ENCODE measurements at places on chromosomes 11 and 22.

DNA sequence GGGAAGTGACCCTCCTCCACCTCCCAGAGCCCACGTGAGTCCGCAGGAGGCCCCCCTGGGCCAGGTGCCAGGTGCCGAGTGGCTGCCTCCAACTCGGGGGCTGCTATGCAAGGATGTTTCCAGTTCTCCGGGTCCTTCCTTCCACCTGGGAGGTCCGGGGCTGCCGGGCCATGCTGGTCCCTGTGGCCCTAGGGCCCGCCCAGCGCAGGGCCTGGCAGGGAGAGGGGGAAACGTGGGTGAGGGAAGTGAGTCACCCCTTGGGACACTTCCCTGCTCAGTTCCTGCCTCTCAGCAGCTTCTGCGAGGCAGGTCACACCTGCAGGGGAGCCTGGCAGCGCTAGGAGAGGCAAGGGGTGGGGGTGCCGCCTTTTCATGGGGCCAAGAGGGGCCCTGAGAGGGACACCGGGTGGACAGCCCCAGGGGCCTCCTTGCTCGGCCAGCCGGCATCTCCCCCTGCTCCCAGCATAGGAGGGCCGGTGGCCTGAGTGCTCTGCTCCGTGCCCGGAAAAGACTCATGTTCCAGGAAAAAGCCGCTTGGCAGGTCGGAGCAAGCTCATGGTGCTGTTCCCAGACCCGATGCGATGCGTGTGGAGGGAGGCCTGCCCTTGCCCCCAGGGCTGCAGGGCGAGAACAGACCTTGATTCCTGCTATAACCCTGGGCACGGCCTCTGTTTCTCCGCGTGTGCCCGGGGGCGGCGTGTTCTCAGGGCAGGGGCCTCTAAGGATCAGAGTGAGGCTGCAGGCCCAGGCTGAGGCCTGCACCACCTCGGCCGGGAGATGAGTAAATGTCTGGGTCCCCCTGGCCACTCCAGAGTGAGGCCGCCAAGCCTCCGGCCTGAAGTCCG, 30.3 kb upstream of the WNT7B start:
- DNase-seq, result no peak

DNA sequence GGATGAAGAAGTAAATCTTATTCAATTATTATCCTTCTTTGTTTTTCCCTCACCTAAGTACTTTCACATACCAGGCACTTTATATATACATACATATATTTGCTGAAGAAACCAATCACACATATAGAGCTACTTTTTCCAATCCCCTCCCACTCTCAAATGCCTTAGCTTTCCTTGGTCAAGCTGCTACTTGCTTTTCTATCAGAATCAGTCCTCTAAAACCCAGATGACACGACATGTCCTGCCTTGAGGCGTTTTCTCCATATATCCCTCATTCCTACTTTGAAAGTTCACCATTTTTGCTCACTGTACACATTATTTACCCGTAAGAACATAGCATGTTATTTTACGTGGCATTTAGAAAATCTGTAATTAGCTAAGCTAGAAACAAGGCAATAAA, 5.4 kb downstream of the RAB38 start:
- DNase-seq, result no peak

GRCh38 chr11:27963370-27963769, 144.6 kb downstream of the KIF18A start:
- DNase-seq, result no peak

DNA sequence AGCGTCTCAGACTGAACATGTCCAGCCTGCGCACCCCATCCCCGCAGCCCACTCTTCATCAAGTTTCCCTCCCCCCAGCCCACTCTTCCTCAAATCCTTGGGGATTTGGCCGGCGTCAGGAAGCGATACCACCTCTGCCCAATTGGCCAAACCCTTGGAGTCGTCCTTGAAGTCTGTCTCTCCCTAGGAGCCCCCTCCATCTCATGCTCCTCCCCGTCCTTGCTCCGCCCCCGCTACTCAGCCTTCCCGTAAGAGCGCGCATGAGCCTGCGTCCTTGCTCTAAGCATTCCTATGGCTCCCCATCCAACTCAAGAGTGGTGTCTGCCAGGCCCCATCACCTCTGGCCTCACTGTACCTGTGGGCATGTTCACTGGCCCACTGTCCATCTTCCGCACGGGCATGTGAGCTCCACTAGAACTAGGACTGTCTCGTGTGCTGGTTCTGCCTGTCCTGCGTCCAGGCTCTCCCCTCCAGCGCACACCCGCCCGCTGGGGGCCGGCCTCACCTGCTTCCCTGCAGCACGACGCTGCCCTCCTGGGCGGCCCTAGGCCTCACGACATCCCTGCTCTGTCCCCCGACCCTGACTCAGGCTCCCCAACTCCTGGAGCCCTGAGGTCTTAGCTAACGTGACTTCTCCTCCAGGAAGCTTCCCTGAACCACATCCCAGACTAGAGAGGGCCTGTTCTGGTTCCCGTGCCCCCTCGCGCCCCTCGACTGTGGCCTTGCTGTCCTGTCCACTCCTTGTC, 30.5 kb upstream of the TTLL12 start:
- no peak for DNase-seq

GRCh38 chr11:29682856-29683255, 334.0 kb downstream of the KCNA4 start:
- no peak for DNase-seq

- peak; percentile 76 for DNase-seq
Observed at GRCh38 chr22:25404928-25405816, 159.3 kb upstream of the GRK3 start.

DNA sequence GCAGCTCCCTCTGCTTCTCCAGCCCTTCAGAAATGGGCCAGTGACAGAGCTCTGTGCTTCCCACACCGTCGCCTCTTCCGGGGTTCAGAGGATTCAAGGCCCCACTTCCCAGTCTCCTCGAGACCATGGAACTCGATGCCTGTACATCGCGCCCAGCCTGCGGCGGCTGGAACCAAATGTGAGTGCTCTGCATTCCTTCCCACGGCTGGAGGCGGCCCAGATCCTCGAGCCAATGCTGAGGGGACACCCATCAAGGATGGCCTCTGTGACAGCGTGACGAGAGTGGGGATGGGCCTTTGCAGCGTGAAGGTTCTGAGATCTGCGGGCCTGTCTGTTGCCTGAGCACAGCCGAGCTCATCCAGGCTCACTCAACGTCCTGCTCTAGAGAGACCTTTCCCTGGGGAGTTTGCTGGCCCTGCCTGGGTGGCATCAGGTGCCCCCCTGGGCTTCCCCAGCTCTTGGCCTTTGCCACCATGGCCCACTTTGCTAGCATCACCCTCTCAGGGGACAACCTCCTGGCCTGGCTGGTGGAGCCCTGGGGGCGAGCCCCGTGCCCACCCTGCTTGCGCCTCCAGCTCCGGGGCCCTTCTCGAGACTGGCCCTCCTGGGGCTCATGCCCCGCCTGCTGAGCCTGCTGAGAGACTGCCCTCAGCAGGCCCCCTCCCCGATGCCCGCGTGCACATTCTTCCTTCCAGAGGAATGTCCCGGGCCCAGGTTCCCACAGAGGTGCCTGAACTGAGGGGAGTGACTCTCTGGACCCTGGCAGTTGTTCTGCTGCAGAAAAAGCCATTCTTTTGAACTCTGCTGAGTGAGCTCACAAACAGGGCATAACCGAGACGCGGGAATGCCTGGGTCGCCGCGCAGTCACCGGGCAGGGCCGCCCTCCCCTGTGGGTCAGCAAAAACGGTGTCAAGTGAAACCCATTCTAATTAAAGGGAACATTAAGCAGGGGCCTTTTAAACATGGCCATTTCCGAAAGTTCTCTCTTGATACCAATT, 7.3 kb upstream of the MYEOV start:
- DNase-seq, result no peak

- peak; percentile 74 for DNase-seq
Observed at GRCh38 chr11:68839911-68840641, 1.6 kb downstream of the CPT1A start.

DNA sequence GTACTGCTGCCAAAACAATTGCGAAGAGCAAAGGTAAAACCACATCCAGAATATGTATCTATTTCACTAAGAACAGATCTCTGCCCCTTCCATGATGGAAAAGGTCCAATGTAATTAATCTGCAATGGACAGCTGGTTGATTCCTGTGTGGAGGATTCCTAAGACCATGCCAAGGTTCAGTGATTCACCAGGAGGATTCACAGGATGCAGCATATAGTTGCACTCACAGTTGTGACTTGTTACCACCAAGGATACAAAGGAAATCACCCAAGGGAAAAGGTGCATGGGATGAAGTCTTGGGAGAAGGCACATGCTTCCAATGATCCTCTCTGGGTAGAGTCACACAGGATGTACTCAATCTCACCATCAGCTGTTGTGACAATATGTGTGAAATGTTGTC, 35.1 kb upstream of the CUL5 start:
- no peak for DNase-seq

All from GM12865 (cell line).